ENCODE measurements at places on chromosomes 1 and 21.

GRCh38 chr1:235401251-235401650 lies 34.0 kb downstream of the TBCE start:
- DNase-seq, result no peak

- no peak for DNase-seq
These were observed 16.7 kb downstream of the CASP9 start for GRCh38 chr1:15507278-15507677.

- DNase-seq, result no peak
These were observed 3.2 kb downstream of the CTSE start for GRCh38 chr1:206020393-206021007.

GRCh38 chr1:179091691-179092165 lies 9.9 kb downstream of the TOR3A start:
- no peak for DNase-seq

GRCh38 chr1:10649517-10650201 lies 146.8 kb downstream of the CASZ1 start:
- DNase-seq, result no peak

GRCh38 chr1:92663775-92664174 lies 121.1 kb downstream of the EVI5 start:
- DNase-seq, result no peak

GRCh38 chr1:175580841-175581240 lies 162.6 kb downstream of the TNR start:
- DNase-seq, result no peak

- DNase-seq, result no peak
These were observed 38.0 kb upstream of the ANGPTL7 start for GRCh38 chr1:11151114-11151513.
